Aorta (tissue), 5 donors: ENCODE measurements at places on chromosomes 6 and 20. TPM values are rescaled to one million over a fixed set of nuclear protein-coding genes. Genes with fewer than 3 reads are reported as not detected.

Gene PXDC1
- total RNA-seq = 222 TPM

Gene LCA5
- 7.6 TPM for total RNA-seq

DNA sequence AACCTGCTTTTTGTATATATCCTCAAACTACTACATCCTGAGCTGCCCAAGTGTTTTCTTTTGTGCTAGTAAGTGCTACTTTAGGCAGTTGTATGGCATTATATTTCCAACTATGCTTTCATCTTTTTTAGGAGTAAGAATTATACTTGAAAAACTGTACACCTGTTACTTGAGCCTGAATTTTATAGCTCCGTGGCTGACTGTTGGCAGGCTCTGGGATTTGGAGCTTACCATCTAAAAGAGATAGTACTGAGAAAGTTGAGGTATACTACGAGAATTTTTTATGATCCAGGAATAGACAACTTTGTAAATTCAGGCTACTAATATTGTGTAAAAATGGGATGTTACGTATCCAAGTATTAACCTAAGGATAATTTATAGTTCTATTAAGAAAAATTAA, 32.4 kb downstream of the RNF217 start:
- no peak overlapping the region for H3K4me3 ChIP-seq
- DNase-seq = no peak
- H3K27me3 ChIP-seq = no peaks in the 10 kb centered on the region
- H3K27ac ChIP-seq = no peak overlapping the region

DNA sequence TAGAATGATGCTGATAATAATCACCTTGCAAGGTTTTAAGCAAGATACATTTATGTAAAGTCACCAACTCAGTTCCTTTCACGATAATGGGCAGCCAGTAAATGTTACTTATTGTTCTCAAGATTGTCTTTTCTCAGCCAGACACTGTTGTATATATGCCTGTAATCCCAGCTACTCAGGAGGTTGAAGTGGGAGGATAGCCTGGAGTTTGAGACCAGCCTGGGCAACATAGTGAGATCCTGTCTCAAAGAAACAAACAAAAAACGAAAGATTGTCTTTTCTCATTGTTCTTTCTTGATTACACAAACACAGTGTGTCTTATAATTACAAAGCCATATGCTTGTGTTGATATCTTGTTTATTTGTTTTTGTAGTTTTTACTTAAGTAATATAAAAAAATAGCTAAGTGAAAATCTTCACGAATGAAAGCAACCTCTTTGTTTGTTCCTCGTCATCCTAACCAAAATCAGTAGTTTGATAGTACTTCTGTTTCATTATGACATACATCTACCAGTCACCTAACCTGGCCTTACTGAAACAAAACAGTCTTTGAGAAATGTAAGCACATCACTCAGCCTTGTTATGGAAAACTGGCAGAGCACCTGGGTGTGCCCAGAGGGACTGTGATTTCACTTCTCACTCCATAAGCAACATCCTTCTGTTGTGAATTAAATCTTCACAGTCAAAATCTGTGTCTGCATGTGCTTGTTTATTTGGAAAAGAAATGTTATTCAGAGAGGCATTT, 436.2 kb upstream of the SOX4 start:
- H3K4me3 ChIP-seq = no peak overlapping the region
- H3K4me1 ChIP-seq = no peaks in the 10 kb centered on the region
- H3K36me3 ChIP-seq = no peaks in the 10 kb centered on the region
- H3K27me3 ChIP-seq = no peaks in the 10 kb centered on the region
- no peak for DNase-seq

DNA sequence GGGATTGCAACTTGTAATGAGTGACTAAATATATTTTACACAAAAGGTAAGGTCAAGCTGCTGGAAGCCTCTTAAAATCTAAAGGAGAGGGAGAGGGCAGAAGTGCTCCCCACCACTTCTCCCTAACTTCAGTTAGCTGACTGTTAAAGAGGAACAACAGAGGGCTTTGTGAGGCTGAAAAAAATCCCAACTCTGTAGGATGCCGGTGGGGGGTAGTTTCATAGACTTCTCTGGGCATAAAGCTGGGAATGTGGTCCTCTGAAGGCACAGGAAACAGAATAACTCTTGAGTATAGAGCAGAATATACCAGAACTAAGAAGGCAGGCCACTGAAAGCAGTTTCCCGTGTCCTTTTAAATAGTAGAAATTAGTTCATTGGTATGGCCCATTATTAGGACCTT, 71.6 kb downstream of the KIF6 start:
- no peak overlapping the region for H3K27ac ChIP-seq
- H3K27me3 ChIP-seq = no peaks in the 10 kb centered on the region
- no peaks in the 10 kb centered on the region for H3K4me1 ChIP-seq
- no peak overlapping the region for H3K4me3 ChIP-seq
- no peaks in the 10 kb centered on the region for H3K36me3 ChIP-seq
- DNase-seq = no peak

GRCh38 chr6:159376516-159377158, 207.4 kb downstream of the FNDC1 start:
- DNase-seq = no peak
- no peaks in the 10 kb centered on the region for H3K4me1 ChIP-seq
- no peaks in the 10 kb centered on the region for H3K36me3 ChIP-seq
- H3K27ac ChIP-seq = peak overlapping the region; percentile 84
